HFF-Myc (cell line): ENCODE measurements at places on chromosomes 7 and 10.
A peak's percentile ranks its signal among the peaks of the same experiment; 100 is the strongest.

DNA sequence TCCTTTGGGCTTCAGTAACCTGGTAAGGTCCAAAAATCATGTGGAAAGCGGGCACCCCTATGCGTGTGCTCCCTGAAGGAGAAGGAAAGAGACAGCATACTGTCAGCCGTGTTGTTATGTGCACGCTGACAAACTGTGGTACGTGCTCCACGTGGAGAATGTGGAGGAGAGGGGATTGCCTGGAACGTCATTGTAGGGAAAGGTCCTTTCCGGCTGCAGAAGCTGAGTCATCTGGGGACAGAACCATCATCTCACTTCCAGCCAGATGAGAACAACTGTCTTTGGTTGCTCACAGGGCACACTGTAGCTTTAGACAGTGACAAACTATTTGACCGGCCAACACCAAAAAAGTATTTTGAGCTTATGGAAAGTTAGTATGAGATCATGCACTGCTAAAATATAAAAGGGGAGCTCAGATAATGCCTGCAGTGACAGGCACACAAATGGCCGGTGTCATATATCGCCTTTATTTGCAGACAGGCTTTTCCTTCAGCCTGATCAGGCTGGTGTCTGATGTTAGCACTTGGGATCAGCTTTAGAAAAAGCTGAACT, 38.8 kb upstream of the GRB10 start:
- DNase-seq: peak; percentile 25

DNA sequence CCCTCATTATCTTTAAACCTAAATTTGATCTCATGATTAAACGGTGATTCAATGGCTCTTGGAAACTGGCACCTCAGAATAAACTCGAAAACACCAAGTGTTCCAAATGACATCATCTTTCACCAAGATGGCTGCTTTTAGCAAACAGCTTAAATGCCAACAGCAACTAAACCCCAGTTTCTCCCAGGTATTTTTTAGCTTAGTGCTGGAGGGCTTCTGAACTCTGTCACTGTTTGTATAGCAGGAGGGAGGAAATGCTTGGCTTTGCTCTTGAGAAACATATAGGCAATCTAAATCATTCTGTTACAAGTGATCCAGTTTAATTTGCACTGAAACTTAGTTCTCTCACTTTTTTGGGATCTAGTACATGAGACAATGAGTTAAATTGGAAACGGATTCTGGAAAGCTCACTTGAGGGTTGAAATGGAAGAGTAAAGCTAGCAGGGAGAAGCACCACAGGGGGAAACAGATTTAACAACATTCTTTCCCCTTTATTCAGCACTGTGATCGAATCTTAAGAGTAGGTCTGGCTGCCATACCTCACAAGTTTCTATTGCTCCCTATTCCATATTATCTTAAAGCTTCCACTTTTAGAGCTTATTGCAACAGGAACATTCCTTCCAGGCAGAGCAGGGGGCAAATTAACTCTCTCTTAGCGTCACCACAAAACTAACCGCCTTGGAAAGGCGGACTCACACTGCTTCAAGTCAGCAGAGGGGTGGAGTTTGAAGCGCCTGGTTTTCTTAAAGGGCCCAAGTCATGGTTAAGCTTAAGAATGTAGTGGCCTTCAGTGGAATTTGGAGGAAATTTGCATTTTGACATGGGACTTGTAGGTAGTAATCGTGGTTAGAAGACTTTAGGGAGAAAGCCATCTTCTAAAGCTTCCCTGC, 1.8 kb upstream of the CCDC6 start:
- DNase-seq: peak; percentile 60

DNA sequence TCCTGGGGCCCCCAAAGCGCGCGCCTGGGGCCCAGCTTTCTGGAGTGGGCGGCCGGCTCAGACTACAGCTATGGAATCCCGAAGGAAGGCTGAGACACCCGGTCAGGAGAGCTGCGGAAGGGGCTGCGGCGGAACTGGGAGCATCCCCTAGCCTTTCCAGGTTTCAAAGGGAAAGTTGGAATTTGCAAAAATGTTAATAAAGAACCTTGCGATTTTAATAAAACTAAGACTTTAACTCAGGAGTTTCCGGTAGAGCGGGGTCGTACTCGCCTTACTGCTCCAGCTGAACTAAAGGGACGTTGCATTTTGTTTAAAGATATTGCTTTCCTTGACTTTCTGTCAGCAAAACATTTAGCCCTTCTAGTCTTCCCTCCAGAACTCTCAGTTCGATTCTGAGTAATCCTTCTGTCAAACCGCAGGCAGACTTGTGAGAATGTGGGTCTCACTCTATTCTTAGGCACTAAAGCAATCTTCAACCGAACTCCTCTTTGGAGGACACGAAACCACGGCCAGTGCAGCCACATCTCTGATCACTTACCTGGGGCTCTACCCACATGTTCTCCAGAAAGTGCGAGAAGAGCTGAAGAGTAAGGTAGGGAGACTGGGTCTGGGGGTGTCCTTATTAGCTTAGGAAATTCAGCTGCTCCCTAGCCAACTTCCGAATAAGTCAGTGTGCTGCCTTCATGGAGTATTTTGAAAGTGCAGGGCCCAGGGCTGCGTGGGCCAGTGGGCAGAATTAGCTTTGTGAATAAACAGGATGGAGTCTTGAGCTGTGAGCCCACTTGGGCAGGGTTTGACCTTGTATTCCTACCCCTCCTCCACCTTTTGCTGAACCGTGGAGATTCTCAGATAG, 1.9 kb downstream of the CYP26A1 start:
- DNase-seq: no peak

DNA sequence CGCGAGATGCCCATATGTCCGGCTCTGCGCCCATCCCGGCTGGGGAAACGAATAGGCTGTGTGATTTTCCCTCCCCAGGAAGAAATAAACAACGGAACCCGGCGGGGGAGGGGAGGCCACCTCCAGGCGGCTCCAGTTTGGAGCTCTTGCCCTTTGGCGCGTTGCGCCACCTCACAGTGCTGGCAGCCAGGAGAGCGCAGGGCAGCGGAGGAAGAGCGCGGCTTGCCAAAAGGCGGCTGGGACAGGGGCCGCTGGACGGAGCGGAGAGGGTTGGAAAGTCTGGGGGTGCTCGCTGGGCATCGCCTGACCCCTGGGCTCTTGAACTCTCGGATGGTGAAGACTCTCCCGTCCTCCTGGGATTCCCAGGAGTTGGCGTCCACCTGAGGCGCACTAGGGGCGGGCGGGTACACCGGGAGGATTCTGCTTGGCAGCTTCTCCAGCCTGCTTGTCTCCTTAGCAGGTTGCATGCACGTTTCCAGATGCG, 5.3 kb upstream of the NEUROG3 start:
- DNase-seq: no peak

GRCh38 chr7:3239291-3239691, 61.8 kb upstream of the SDK1 start:
- no peak for DNase-seq
